ENCODE measurements at places on chromosomes 11 and 22.
A peak's percentile ranks its signal among the peaks of the same experiment; 100 is the strongest.

GRCh38 chr11:11137339-11137738, 215.7 kb downstream of the CSNK2A3 start:
- H3K36me3 ChIP-seq = no peaks in the 10 kb centered on the region
- peak overlapping the region; percentile 19 for H3K4me3 ChIP-seq
- peaks cover 10% of the 10 kb centered on the region for H3K4me1 ChIP-seq
- peak; percentile 34 for ATAC-seq

DNA sequence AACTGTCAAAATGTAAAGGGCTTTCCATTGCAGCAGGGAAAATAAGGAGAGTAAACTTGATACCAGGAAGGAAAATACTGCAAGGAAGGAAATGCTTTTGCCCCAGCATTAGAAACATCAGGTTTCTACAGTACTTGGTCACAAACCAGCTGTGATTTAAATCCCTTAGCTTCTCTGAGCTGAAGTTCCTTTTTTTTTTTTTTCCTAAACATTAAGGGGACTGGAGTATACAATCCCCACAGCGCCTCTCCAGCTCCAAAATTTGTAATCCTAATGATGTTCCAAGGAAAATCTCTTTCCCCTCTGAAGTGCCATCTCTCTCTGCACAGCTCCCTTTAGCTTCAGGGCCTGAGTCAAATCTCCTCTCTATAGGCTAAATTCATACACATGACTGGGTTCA, 220.5 kb upstream of the PITPNB start:
- H3K4me3 ChIP-seq = no peak overlapping the region
- peaks cover 18% of the 10 kb centered on the region for H3K27me3 ChIP-seq
- no peaks in the 10 kb centered on the region for H3K36me3 ChIP-seq
- no peak overlapping the region for H3K27ac ChIP-seq

GRCh38 chr11:22787551-22788162, 41.9 kb downstream of the SVIP start:
- peak; percentile 45 for ATAC-seq
- no peaks in the 10 kb centered on the region for H3K36me3 ChIP-seq
- peaks cover 7% of the 10 kb centered on the region for H3K27me3 ChIP-seq
- no peaks in the 10 kb centered on the region for H3K4me1 ChIP-seq

DNA sequence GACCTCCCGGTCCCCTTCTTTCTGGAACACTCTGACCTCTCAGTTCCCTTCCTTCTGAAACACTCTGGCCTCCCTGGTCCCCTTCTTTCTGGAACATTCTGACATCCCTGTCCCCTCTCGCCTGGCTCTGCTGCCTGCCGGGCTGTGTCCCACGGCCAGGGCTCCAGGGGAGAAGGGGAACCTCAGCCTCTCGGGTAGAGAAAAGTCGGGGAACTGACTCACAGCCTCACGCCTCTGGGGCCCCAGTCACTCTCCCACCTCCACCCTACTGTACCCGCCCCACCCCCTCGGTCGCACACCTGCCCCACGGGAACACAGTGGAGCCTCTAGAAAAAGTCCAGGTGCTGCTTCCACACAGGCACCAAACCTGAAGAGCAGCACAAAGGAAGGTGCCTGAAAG, 93.3 kb downstream of the BRD1 start:
- H3K27ac ChIP-seq = no peak overlapping the region
- H3K4me3 ChIP-seq = no peak overlapping the region
- H3K36me3 ChIP-seq = no peaks in the 10 kb centered on the region
- H3K4me1 ChIP-seq = no peaks in the 10 kb centered on the region
- peaks cover 43% of the 10 kb centered on the region for H3K27me3 ChIP-seq
- no peak for ATAC-seq

DNA sequence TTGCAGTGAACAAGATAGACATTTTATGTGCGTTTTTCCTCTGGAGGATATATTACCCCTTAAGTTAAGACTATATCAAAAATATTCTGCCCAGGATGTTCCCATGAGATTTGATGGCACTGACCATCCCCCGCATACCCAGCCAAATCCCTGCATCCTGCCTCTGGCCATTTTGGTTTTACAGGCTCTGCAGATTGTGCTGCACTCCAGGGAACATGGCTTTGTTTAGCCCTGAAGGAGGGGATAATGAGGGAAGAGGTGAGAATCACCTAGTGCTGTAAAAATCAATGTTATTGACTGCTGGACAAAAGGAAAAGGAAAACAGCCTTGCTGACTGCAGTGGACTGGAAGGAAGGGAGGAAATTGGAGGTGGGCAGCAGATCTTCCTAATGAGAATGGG, 717.4 kb downstream of the DLG2 start:
- no peaks in the 10 kb centered on the region for H3K27me3 ChIP-seq
- H3K27ac ChIP-seq = no peak overlapping the region
- ATAC-seq = no peak
- no peaks in the 10 kb centered on the region for H3K4me1 ChIP-seq
- no peak overlapping the region for H3K4me3 ChIP-seq

DNA sequence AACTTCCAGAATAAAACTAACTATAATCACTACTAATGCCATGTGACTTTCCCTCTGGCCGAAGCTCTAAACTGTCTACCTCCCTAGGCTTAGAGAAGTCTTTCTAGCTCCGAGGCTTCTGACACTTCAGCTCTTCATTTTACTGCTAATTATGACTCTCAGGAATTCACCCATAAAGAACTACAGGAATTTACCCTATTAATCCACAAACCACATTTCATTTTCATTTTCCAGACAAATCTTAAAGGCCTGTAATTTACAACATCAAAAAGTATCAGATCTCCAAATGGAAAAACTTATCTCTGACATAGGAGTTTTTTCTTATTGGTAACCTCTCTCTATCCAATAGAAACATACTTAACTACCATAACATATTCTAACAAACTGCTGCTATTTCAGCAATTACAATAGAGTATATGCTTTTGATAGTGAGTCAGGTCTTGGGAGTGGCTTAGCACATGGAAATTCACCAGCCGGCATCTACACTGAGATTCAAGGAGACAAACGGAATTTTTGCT, 33.4 kb downstream of the MRTFA start:
- no peaks in the 10 kb centered on the region for H3K27me3 ChIP-seq
- no peak for ATAC-seq
- peak overlapping the region; percentile 44 for H3K27ac ChIP-seq

GRCh38 chr11:96090711-96091110, 166.8 kb upstream of the MTMR2 start:
- no peaks in the 10 kb centered on the region for H3K27me3 ChIP-seq
- ATAC-seq = no peak
- peaks cover 48% of the 10 kb centered on the region for H3K36me3 ChIP-seq
- no peak overlapping the region for H3K4me3 ChIP-seq
- no peak overlapping the region for H3K27ac ChIP-seq

DNA sequence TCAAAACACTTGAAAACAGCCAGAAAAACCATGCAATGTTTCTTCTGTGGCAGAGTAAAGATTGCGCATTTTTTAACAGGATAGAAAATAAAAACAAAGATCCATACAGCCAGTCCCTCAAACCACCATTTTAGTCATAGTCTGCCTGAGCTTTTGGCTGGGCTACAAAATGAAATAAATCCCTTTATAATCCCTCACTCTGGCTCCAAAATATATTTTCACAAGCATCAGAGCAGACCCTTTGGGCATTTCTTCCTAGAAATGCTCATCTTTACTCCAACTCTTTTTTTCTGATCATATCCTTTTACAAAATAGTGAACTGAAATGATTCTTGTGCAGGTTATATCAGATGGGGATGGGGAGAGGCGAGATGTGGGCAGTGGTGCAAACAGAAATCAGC, 31.8 kb upstream of the LMO2 start:
- ATAC-seq = no peak
- H3K27ac ChIP-seq = no peak overlapping the region
- no peaks in the 10 kb centered on the region for H3K4me1 ChIP-seq
- H3K36me3 ChIP-seq = no peaks in the 10 kb centered on the region
- H3K4me3 ChIP-seq = no peak overlapping the region
- H3K27me3 ChIP-seq = peaks cover 29% of the 10 kb centered on the region

DNA sequence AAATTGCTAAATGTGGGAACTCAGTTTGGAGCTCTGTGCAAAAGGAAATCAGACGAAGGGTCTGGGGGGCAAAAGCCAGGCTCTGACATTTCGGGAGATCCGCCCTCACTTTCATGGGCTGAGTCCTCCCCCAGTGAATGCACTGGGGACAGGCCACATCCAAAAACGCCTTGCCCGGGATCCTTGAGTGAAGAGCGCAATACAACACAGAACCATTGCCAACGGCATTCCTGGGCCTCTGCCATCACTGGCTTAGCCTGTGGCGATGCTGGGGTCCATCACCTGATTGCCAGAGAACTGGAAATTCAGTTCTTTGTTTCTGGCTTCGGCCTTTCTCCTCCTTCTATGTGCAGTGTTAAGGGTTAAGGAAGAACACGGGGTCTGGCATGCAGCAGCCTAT, 297.9 kb downstream of the SHANK2 start:
- no peaks in the 10 kb centered on the region for H3K36me3 ChIP-seq
- no peak overlapping the region for H3K4me3 ChIP-seq
- ATAC-seq = no peak
- H3K4me1 ChIP-seq = no peaks in the 10 kb centered on the region
- peaks cover 3% of the 10 kb centered on the region for H3K27me3 ChIP-seq
- no peak overlapping the region for H3K27ac ChIP-seq

- no peaks in the 10 kb centered on the region for H3K36me3 ChIP-seq
- H3K27me3 ChIP-seq = peaks cover 5% of the 10 kb centered on the region
- H3K4me3 ChIP-seq = no peak overlapping the region
- H3K4me1 ChIP-seq = no peaks in the 10 kb centered on the region
Observed at GRCh38 chr11:131762346-131763110, 392.1 kb downstream of the NTM start.

DNA sequence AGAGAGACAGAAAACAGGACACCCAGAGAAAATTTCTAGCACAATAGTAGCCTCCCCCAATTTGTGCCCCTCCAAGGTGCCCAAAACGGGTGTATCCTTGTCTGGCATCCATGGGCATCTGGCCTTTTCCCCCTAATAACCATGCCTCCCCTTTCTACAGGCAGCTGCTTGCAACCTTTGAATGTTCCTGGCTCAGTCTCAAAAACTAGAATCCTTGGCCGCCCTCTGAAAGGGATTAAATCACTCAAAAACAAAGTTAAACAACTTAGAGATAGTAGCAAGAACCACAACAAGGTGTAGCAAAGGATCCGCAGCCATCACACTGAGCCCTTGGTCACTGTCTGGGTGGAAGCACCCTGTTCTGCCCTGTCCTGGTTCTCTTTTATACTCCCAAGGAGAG, 105.6 kb downstream of the MN1 start:
- H3K4me1 ChIP-seq = no peaks in the 10 kb centered on the region
- H3K27ac ChIP-seq = no peak overlapping the region
- no peak for ATAC-seq
- no peaks in the 10 kb centered on the region for H3K36me3 ChIP-seq
- H3K27me3 ChIP-seq = peaks cover 12% of the 10 kb centered on the region

- no peaks in the 10 kb centered on the region for H3K27me3 ChIP-seq
- H3K36me3 ChIP-seq = no peaks in the 10 kb centered on the region
- peaks cover 4% of the 10 kb centered on the region for H3K4me1 ChIP-seq
- ATAC-seq = no peak
- no peak overlapping the region for H3K27ac ChIP-seq
Observed at GRCh38 chr22:33678523-33678922, 241.8 kb downstream of the LARGE1 start.

GRCh38 chr11:118837868-118838267, 45.8 kb upstream of the CXCR5 start:
- no peaks in the 10 kb centered on the region for H3K27me3 ChIP-seq
- no peaks in the 10 kb centered on the region for H3K36me3 ChIP-seq
- H3K27ac ChIP-seq = no peak overlapping the region
- no peak overlapping the region for H3K4me3 ChIP-seq
- ATAC-seq = no peak

DNA sequence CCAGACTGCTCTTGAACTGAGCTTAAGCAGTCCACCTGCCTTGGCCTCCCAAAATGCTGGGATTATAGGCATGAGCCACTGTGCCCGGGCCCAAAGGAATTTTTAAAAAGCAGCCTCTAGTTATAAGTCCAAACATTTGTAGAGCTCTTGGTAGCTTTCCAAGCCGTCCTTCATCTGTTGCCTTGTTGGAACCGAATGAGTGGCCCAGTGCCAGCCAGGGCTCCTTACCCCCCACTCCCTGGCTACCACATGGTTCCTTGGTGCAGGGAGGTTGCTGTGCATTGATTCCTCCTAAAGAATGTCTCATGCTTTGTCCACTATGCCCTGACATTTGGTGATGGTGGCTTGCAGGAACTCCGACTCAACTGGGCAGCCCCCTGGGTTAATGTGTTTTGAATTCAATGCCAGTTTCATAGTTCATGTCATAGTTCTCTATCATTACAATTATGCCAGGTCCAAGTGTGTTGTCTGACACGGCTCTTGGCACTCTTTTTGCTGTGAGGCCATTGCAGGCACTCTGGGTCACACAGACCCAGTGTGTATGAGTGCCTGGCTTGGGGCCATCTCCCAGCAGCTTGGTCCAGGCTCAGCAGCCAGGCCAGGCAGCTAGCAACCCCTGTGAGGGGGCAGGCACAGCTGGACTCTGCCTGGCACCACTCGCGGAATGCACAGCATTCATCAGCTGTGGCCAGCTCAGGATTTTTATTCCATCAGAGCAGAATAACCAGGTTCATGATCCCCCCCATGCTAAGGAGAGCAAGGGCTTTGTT, 13.3 kb upstream of the MICALL1 start:
- peak overlapping the region; percentile 37 for H3K27ac ChIP-seq
- H3K36me3 ChIP-seq = peaks cover 41% of the 10 kb centered on the region
- no peak for ATAC-seq
- H3K4me1 ChIP-seq = peaks cover 12% of the 10 kb centered on the region

DNA sequence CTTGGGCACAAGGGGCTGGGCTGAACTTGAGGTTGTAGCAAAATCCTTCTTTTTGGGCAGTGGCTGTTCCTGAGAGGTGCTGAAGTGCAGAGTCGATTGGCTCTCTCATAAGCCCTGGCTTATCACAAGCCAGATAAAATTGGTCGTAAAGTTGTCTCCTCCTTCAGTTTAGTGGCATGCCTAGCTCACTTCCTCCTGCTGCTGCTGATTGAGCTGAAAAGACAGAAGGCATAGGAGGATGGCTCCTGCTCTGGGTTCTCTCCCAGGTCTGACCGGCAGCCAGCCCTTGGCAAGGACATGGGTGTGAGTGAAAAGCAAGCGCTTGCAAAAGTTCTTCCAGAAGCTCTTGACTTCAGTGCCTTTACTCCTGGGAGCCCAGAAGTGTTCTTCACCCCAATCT, 83.9 kb downstream of the LDLRAD3 start:
- H3K36me3 ChIP-seq = no peaks in the 10 kb centered on the region
- ATAC-seq = no peak
- H3K27me3 ChIP-seq = peaks cover 8% of the 10 kb centered on the region
- H3K4me3 ChIP-seq = no peak overlapping the region
- no peak overlapping the region for H3K27ac ChIP-seq
- no peaks in the 10 kb centered on the region for H3K4me1 ChIP-seq

- no peak overlapping the region for H3K4me3 ChIP-seq
- H3K4me1 ChIP-seq = no peaks in the 10 kb centered on the region
- peaks cover 21% of the 10 kb centered on the region for H3K36me3 ChIP-seq
- no peaks in the 10 kb centered on the region for H3K27me3 ChIP-seq
Observed at GRCh38 chr22:50438305-50439275, 36.2 kb downstream of the SBF1 start.

- H3K36me3 ChIP-seq = peaks cover 16% of the 10 kb centered on the region
- H3K4me3 ChIP-seq = no peak overlapping the region
- H3K4me1 ChIP-seq = peaks cover 34% of the 10 kb centered on the region
- no peaks in the 10 kb centered on the region for H3K27me3 ChIP-seq
- H3K27ac ChIP-seq = peak overlapping the region; percentile 49
- no peak for ATAC-seq
Observed at GRCh38 chr11:77800449-77800848, 20.1 kb downstream of the RSF1 start.

Data from activated T-helper 17 cell treated with anti-CD3 and anti-CD28 coated beads, Interleukin-2, amount 50 U/mL, for 72 hours (primary cell).